ENCODE measurements at places on chromosomes 12 and 14. TPM values are rescaled to one million over a fixed set of nuclear protein-coding genes. Genes with fewer than 3 reads are reported as not detected.
A peak's percentile ranks its signal among the peaks of the same experiment; 100 is the strongest.

The CSRP2 gene
- total RNA-seq, result 247 TPM

The PLEKHD1 gene
- 0.05 TPM for total RNA-seq

The ALDH1L2 gene
- 69.2 TPM for total RNA-seq

The RAPGEF3 gene
- 8.4 TPM for total RNA-seq

The RNASE1 gene
- 4.7 TPM for total RNA-seq

The KRT74 gene
- not detected for total RNA-seq

- DNase-seq, result no peak
These were observed 18.9 kb upstream of the NUDT4 start for GRCh38 chr12:93358821-93359220.

- no peak for DNase-seq
These were observed 331.8 kb downstream of the ZFP36L1 start for GRCh38 chr14:68461086-68461485.

DNA sequence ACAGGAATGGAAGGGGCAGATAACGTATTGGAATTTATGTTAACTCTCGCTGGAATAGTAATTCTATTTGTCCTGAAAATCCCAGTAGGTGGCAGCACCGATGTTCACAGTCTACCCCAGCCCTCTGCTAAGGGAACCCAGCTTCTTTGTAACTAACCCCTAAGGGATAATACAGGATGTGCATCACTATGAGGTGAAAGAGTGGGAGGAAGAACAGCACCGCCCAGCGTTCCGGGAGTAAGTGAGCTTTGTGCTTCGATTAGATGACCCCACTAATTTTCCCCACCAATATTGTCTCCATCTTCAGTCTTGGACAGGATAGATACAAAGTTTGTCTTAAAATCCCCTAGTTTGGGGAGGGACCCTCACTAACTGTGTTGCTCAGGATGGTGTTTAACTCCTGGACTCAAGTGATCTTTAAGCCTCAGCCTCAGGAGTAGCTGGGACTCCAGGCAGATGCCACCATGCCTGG, 2.7 kb downstream of the SLC2A3 start:
- DNase-seq, result peak; percentile 93

DNA sequence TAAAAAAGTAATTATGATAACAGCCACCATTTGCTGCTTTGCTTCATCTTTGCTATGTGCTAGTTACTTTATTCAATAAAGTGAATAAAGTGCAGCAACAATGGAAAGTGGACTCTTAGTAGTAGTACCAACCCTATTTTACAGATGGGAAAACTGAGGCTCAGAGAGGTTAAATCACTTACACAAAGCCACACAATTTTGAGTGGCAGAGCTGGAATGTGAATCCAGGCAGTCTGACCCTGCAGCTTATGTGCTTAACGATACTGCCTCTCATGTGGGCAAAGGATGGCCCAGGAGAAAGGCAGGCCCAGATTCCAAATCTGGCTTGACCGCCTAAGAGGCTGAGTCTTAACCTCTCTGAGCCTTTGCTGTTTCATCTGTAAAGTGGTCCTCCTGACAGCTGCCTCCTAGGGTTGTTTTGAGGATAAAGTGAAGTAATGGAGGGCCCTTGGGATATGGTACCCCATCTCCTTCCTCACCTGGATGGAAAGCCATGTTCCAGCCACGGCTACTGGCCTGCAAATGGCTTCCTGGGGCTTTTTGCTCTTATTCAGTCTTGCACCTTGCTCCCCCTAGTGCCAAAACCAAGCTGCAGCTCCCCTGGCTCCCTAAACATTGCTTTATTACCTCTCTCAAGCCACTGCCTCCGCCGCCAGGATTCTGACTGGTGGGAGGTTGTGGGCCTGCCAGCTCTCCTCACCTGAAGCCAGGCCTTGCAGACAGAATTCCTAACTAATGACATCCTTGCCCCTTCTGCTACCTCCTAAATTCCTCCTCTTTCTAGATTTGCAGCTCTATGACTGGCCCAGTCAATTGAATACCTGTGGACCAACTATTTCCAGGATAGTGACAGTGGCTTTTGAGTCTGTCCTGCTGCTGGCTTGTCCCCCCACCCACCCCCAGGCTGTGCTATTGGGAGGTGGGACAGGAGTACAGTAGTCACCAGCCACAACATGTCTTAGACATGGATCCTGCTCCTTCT, 283.3 kb upstream of the PWP1 start:
- peak; percentile 50 for DNase-seq

- DNase-seq, result no peak
These were observed 3.0 kb upstream of the ZDHHC22 start for GRCh38 chr14:77144412-77145115.

DNA sequence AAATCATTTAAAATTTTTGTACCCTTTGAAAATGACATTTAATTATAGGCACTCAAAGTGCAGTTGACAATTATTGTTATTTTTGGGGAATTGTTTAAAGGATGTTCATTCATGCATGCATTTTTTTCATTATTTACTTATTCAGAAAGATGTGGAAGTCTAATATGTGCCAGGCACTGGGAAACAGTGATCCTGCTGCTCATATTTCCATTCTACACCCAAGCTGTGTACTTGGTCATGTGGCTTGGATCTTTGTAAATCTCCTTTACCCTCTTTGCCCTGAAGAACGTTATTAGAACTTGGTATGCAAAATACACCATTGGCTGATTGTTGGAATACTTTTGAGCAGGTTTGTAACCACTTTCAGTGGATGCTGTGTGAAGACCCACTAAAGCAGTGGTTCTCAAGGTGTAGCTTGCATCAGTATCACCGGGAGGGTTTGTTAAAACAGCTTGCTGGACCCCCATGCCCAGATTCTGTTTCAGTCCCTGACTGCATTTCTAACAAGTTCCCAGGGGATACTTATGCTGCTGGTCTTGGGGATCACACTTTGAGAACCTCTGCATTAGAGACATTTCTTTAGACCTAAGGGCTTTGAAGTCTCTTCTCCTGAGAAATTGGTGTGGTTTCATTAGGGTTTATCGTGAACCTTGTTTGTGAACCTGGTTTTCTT, 47.5 kb downstream of the PRKCH start:
- DNase-seq, result no peak

- DNase-seq, result peak; percentile 96
These were observed 389.8 kb downstream of the NUAK1 start for GRCh38 chr12:105748806-105749600.

DNA sequence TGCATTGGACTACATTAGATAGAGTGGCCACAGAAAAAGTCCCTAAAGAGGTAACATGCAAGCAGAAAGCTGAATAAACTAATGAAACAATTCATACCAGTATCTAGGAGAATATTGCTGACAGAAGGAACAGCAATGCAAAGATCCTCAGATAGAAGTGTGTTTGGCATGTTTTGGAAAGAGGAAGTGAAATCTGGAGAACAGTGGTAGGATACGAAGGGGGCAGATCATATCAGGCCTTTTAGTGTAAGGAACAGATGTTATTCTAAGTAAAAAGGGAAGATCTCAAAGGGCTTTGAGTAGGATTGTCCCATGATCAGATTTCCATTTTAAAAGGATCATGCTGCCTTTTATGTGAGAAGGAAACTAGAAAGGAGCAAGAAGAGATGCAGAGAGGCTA, 342.9 kb downstream of the PAWR start:
- DNase-seq, result no peak

DNA sequence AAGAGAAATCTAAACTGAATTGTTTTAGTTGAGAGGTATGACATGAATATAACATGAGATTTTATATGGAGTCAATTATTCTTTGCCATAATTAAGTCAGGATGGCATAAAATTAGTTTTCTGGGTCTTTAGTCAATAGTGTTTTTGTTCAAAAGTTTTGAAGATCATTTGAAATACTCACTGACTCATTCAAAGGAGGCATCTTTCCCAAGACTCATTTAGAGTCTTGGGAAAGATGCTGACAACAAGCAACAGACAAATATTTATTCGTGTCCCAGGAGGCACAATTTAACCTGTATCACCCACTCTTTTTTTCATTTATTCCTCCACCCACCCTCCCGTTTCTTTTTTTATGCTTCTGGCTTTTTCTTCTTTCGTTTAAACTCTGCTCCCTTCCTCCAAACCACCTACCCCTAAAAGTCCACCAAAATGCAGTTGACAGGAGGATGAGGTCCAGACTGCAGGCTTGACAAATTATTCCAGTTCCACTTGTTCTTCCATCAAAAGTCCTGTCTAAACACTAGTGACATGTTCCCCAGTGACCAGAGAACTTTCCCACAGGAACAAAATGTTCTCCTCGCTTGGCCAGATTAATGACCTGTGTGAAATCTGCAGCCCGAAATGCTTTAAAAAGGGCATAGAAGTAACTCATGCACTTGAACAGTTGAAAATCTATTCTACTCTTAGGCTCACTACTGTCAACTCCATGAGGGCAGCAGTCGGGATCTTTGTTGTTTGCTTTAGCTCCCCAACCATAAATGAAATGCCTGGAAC, 43.3 kb upstream of the CSRP2 start:
- no peak for DNase-seq

- DNase-seq, result no peak
These were observed 1.9 kb downstream of the TDRD9 start for GRCh38 chr14:103930051-103930604.

- no peak for DNase-seq
These were observed 40.9 kb downstream of the INTS13 start for GRCh38 chr12:26896913-26897312.

Data from astrocyte (in vitro differentiated cells and primary cell).